ENCODE measurements at places on chromosomes 16 and 17.
A peak's percentile ranks its signal among the peaks of the same experiment; 100 is the strongest.

DNA sequence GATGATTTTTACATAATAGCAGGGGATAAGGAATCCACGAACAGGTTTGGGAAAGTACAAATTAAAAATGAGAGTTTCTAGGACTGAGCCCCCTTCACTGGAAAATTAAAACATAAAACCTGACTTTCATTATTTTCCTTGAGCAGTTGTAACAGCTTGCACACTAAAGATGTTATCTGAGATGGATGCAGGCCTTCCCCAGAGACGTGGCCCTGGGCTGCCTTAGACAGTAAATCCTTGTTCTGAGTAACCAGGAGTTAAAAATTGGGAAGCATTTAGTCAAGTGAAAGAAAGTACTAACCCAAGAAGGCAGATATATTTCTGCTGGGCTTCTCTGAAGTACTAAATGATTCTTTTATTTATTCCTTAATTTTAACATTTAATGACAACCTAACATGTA lies 432.2 kb upstream of the KIF2B start:
- no peak for DNase-seq

GRCh38 chr16:24972608-24973220 lies 42.5 kb downstream of the ARHGAP17 start:
- no peak for DNase-seq

DNA sequence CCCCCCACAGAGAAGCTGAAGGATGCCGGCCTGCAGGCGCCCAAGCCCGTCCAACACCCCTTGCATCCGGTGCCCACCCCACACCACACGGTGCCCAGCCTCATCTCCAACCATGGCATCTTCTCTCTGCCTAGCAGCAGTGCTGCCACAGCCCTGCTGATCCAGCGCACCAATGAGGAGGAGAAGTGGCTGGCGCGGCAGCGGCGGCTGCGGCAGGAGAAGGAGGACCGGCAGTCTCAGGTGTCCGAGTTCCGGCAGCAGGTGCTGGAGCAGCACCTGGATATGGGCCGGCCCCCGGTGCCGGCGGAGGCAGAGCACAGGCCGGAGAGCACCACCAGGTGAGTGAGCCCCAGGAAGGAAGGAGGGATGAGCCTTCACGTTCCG lies 31.5 kb downstream of the GINS2 start:
- no peak for DNase-seq

- no peak for DNase-seq
These were observed 47.7 kb downstream of the CMIP start for GRCh38 chr16:81492311-81492761.

DNA sequence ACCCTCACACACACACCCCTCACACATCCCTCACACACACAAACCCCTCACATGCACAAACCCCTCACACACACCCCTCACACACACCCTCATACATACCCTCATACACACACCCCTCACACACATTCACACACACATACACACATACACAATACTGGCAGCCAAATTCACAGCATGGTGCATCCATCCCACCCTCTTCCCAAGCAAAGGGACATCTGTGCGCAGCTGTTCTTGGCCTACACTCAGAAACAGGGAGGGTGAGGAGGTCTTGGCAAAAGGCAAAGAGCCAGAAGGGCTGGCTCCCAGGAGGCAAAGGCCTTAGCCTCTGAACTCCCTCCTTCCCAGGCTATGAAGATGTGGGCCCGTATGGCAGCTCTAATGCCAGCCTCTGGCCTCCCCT lies 23.4 kb downstream of the C17orf67 start:
- no peak for DNase-seq

DNA sequence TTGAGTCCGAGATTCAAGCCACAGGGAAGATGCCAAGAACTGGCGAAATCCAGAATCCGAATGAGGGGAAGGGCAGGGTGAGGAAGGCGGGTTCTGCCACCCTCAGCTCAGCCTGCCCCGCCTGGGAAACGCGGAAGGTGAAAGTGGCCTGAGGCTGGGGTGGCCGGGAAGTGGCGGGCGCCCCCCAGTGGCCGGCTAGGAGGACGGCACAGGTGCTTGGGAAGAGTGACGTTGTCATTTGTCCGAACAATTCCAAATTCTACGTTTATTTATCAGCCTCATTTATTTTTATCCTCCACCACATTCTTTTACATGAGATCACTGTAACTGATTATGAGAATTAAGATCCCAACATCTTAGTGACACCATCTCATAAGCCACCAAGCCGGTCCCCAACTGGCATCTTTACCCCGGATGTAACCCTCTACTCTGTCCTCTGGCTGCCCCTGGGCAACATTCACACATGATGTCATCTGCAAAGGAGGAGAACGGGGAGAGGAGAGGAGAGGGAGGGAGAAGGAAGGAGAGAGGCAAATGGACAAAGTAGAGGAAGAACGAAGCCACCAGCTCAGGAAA lies 21.3 kb downstream of the SRCIN1 start:
- DNase-seq = no peak

GRCh38 chr17:77119668-77120301 lies 21.0 kb upstream of the SEC14L1 start:
- no peak for DNase-seq

DNA sequence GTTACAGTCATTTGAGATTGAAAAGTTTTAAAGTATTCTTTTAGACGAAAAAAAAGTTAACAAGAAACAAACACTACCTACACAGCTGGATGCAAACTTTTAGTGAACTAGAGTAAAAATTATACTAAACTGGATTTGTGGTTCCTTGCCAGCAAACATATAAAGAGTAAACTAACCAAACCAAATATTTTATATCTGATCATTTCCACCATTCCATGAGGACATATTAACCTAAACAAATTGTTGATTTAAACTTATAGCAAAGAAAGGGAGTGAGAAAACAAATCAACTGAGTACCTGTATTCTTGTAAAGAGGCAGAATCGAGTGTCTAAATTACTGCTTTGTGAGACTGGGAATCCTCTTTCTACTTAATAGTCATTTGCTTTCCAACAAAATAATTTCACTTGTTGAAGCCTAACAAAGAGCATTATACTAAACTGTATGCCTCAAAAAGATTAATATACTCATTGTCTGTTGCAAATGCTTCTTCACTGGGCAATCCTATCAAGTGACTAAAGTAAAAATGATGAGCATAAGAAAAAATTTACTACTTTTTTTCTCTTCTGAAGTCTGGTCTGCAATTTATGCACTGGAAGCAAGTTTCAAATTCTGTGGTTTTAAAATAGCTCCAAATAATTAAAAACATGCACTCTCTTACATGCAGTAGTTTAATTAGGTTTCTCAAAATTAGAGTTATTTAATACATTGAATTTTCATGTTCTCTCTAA lies 37.5 kb downstream of the AKAP10 start:
- DNase-seq = no peak

DNA sequence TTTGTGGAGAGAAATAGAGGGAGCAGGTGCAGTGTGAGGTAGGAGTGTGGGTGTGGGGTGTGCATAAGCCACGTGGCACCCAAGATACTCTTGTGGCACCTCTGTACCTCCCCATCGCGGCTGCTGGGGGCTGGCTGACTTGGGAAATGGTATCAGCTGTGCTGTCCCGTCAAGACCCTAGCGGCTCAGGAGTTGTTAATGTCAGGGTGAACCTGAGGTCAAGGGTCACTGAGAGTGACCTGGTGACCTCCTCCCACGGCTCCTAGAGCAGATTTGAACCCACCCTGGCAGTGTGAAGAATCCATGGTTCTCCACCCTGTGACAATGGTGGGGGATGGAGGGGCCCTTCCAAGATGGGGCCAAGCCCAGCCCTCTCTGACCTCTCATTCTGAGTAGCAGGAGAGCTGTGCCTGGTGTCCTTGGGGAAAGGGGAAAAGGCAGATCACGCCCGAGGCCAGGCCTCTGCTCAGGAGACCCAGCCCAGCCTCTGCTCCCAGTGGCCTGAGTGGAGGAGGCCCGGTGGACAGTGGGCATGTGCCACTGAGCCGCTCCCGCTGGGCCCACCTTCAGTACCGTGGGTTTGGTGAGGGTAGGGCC lies 3.0 kb upstream of the WFIKKN2 start:
- no peak for DNase-seq

DNA sequence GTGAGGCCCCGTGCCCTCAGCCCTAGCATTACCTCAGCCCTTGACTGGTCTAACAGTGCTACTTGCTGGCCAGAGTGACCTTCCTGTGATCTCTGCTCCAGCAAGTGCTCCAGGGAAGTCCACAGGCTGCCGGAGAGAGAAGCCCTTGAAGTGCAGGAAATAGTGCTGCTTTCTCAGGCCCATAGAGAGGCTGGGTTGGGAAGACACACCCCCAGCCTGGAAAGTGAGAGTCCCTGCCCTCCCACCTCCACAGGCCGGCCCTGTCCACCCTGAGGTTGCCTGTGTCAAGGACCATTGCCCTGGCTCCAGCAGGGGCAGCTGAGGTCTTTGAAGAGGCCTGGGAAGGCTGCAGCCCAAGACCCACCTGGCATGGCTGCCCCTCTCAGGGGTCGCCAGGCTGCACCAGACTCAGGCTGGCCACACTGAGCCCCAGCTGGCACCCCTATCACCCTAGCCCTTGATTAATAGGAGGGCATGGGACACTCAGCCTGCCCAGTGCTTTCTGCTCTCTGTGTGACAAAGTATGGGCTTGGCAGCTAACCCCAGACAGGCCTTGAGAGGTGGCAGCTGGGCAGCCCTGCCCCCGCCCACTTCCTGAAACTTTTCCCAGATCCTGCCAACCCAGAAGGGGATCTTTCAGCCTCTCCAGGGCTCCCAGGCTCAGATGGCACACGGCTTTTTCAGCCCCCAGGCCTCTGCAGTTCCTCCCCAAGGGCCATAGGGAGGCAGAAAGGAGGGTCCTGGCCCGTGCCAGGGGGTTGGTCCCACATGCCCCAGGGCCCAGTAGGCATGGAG lies 21.7 kb downstream of the ATP6V0D1 start:
- no peak for DNase-seq

DNA sequence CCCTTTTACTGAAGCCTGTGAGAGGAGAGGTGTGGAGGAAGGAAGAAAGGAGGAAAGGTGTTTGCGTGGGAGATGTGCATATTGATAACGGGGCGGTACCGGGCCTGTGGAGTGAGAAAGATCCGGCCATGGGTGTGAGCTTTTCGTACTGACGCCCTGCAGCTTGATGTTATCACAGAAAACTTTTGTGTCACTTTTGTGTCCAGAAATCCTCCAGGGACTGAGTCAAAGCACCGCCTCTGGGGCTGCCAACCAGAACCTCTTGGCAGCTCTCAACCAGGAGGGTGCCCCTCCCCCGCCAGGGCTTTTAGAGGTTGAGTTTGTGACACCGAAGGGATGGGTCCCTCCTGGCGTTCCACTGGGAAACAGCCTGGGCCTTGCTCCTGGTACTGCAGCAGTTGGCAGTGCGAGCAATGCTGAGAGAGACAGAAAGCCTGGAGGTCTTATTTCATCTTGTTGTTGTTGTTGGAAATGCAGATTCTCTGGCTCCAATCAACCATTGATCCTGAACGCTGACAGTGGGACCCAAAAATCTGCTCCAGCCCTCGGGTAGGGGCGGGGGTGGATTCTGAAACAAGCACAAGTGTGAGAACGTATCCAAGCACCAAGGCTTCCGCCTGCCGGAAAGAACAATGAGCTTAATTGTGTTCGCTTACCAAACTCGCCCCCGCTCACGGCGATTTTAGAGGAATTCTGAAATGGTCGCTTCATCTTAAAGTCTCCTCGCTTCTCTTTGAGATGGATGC lies 65.0 kb downstream of the CRISPLD2 start:
- DNase-seq = no peak

DNA sequence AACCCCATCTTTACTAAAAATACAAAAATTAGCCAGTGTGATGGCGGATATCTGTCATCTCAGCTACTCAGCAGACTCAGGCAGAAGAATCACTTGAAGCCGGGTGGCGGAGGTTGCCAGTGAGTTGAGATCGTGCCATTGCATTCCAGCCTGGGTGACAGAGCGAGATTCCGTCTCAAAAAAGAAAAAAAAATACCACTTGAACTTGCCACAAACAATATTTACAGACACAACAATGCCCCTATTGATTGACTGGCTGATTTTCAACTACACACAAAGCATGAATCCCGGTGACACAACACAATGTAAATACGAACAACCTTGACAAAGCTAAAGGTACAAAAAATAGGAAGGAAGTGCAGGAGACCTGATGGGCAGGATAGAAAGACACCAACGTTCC lies 49.3 kb downstream of the NXN start:
- no peak for DNase-seq

- no peak for DNase-seq
These were observed 313.4 kb downstream of the CDH11 start for GRCh38 chr16:64808474-64808873.

- no peak for DNase-seq
These were observed 53.7 kb downstream of the RPH3AL start for GRCh38 chr17:298791-299450.

GRCh38 chr17:9350080-9350479 lies 225.5 kb downstream of the STX8 start:
- peak; percentile 70 for DNase-seq

DNA sequence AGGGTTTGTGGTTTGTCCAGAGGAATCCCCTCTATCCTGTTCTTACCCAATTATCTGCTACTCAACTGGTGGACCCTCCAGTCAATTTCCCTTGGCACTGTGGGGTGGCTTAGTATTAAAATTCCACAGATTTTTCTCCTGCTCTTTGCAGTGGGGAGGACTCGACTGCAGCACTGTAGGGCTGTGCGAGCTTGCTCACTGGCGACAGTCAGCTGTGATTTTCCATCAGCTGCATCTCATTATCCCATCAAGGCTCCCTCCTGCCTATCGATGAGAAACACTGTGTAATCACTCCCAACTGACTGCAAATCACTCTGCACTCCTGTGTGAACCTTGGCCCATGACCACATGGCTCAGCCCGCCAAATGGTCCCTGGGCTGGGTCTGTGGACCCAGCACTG lies 90.5 kb upstream of the MAF start:
- DNase-seq = no peak

GRCh38 chr17:55162556-55162946 lies 102.2 kb upstream of the HLF start:
- DNase-seq = no peak

GRCh38 chr16:82751020-82751419 lies 124.3 kb downstream of the CDH13 start:
- no peak for DNase-seq

GRCh38 chr17:74408815-74409214 lies 23.1 kb upstream of the GPRC5C start:
- no peak for DNase-seq

- DNase-seq = no peak
These were observed 3.3 kb downstream of the LRRC46 start for GRCh38 chr17:47834756-47835155.

- no peak for DNase-seq
These were observed 11.9 kb downstream of the TOX3 start for GRCh38 chr16:52535076-52535475.
